ENCODE measurements at places on chromosomes 7 and 10.
A peak's percentile ranks its signal among the peaks of the same experiment; 100 is the strongest.

DNA sequence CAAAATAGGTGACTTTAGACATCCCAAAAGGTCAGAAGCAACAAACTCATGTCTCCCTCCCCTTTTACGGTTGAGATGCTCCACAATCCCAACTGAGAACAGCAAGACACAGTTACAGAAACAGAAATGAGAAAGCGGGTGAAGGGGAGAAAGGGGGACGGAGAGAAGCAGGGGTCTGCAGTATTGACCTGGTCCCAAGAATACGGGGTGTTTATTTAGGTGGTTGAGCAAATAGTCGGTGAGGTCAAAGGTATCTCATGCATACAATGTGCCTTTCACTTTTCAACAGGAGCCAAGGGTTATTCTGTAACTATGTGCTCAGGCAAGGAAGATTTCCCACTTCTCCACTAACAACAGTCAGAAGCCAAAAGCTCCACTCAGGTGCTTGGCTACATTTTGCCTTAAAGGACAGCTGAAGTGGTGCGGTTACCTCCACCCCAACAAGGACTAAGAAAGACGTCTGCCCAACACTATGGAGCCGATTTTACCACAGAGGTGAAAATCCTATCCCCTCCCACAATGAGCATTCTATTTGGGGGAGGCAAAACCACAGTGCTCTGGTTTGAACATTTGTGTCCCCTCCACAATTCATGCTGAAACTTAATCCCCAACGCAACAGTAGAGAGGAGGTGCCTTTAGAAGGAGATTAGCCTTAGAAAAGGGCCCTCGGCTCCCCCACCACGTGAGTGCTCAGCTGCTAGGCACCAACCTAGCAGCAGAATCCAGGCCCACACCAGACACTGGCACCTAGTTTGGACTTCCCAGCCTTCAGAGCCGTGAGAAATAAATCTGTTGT is 77.9 kb downstream of the PARD3 start:
- peak; percentile 53 for DNase-seq

- no peak for DNase-seq
These were observed 129.9 kb downstream of the TRRAP start for GRCh38 chr7:99008181-99008631.

DNA sequence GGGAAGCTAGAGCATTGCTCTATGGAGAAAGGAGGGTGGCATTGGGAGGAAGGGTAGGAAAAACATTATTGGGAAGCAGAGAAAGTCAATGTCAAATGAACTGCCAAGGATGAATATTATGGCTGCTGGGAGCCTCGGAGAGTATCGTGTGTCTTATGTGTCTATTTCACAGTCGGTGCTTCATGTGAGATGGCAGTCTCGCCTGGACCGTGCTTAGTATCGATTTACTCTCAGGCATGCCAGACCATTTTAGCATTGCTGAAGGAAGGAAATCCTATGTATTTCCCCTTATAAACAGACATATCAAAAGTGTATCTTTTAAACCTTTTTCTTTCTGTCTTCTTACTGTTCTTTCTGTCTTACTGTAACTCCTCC is 612.6 kb downstream of the AUTS2 start:
- DNase-seq = no peak

- peak; percentile 17 for DNase-seq
These were observed 15.9 kb downstream of the LAMB4 start for GRCh38 chr7:108114117-108114841.

DNA sequence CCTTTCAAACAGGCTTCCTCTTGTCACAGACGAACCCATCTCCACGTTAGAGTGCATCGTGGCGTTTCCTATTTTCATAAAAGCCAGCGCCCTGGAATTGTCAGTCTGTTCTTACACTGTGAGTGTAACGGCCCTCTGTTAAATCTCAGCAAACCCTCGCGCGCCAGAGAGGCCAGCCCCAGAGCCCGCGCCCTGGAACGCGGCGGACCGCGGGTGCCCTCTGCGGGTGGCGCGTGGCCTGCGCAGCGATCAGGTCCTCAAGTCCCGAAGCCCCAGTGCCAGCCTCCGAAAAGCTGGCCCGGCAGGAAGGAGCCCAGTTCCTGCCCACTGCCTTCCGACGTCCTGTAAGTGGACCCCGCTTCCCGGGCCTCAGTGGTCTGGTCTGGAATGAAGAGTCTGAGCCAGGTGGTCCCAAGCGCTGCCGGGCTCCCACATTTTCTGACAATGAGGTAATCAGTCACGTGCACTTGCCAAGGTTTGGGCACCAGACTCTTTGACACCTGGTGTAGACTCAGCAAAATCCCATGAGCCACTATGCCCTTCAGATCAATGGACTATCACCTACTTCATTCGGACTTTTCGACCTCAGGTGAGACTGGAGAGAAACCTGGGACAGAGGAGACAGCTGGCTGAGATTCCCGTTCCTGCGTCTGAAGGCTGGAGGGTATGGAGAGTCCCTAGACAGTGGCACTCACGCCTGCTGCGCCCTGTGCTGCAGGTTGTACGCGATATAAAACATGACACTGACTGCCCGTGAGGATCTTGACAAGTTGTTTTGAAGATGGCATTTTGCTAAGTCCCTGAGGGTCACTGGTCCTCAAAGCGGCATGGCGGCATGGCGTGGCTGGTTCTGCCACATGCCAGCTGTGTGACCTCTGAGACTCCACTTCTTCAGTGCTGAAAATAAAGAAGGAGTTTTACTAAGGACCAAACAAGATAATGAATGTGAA is 109.4 kb upstream of the LANCL2 start:
- peak; percentile 8 for DNase-seq
